Non-pigmented ciliary epithelial cell (primary cell): ENCODE measurements at places on chromosomes 3 and 15.
A peak's percentile ranks its signal among the peaks of the same experiment; 100 is the strongest.

DNA sequence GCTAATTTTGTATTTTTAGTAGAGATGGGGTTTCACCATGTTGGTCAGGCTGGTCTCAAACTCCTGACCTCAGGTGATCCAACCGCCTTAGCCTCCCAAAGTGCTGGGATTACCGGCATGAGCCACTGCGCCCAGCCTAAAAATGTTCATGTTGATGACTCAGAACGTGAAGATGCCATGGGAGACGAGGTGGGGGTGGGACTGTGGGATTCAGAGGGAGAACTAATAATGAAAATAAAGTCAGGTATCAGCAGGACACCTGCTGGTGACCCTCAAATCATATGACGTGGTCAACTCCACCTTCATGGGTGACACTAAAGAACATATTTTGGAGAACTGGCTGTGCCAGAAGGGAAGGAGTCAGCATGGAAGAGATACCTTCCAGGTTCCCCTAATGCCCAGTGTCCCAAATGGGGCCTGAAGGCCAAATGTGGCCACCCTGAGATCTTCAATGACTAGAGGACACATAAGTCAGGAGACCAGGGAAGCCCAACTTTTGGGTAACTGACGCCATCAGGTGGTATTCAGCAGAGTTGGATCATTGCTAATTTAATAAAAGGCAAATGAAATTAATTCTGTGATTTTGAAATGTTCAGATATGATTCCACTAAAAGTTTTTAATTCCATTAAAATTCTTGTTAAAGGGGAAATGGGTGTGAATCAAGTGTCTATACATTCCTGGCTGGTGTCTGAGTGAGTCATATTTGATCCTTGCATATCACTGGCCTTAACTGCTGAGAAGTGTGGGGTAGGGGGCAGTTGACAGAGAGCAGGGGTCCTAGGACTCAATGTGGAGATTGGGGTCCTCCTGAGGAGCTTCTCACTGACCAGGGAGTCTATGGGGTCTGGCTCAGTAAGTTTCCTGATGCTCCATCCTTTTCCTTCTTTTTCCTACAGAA, 88.6 kb upstream of the GSK3B start:
- no peak for DNase-seq

- peak; percentile 92 for DNase-seq
Observed at GRCh38 chr3:136861890-136862616, at the start of gene NCK1. Gene NCK1 (plus strand): TSS chr3:136862208. CDS start chr3:136928002, 65,794 bp downstream.

GRCh38 chr3:107523539-107524325, 970 bp downstream of the BBX start:
- no peak for DNase-seq

- DNase-seq: no peak
Observed at GRCh38 chr15:70137967-70138366, 40.2 kb upstream of the TLE3 start.
